Natural killer cell (primary cell): ENCODE measurements at places on chromosomes 2 and 18. TPM values are rescaled to one million over a fixed set of nuclear protein-coding genes. Genes with fewer than 3 reads are reported as not detected.

The MC4R gene
- not detected for total RNA-seq

The MYO5B gene
- total RNA-seq = 0.33 TPM

The SLC9A4 gene
- total RNA-seq = 0.19 TPM

The CACNB4 gene
- total RNA-seq = 0.93 TPM

The KCNK3 gene
- total RNA-seq = not detected

The CIB4 gene
- total RNA-seq = not detected

The STARD6 gene
- total RNA-seq = not detected

The POLR1A gene
- 26.5 TPM for total RNA-seq

The POTEC gene
- total RNA-seq = not detected

The CFAP210 gene
- total RNA-seq = 1.5 TPM

The FHOD3 gene
- total RNA-seq = not detected

The MDH1B gene
- not detected for total RNA-seq

The CCBE1 gene
- total RNA-seq = not detected

The OR6B3 gene
- not detected for total RNA-seq

The SLC5A7 gene
- not detected for total RNA-seq

The GPR75 gene
- 3.8 TPM for total RNA-seq

The SLC25A52 gene
- total RNA-seq = 0.40 TPM

The ABCG8 gene
- total RNA-seq = not detected

The TMEM178A gene
- total RNA-seq = 0.21 TPM

The ZNF396 gene
- 1.7 TPM for total RNA-seq

The QPCT gene
- total RNA-seq = 2.1 TPM

The DHRS9 gene
- total RNA-seq = not detected

The ASB18 gene
- total RNA-seq = not detected

The BMP10 gene
- total RNA-seq = not detected

The HMSD gene
- total RNA-seq = not detected

The OSR1 gene
- not detected for total RNA-seq

The CAVIN2 gene
- 9.9 TPM for total RNA-seq

The FSIP2 gene
- 0.79 TPM for total RNA-seq

The SERPINB7 gene
- total RNA-seq = not detected

The PPIL3 gene
- 30.0 TPM for total RNA-seq
